Femur (tissue), 1 donor: ENCODE measurements at places on chromosomes 12 and 14.

DNA sequence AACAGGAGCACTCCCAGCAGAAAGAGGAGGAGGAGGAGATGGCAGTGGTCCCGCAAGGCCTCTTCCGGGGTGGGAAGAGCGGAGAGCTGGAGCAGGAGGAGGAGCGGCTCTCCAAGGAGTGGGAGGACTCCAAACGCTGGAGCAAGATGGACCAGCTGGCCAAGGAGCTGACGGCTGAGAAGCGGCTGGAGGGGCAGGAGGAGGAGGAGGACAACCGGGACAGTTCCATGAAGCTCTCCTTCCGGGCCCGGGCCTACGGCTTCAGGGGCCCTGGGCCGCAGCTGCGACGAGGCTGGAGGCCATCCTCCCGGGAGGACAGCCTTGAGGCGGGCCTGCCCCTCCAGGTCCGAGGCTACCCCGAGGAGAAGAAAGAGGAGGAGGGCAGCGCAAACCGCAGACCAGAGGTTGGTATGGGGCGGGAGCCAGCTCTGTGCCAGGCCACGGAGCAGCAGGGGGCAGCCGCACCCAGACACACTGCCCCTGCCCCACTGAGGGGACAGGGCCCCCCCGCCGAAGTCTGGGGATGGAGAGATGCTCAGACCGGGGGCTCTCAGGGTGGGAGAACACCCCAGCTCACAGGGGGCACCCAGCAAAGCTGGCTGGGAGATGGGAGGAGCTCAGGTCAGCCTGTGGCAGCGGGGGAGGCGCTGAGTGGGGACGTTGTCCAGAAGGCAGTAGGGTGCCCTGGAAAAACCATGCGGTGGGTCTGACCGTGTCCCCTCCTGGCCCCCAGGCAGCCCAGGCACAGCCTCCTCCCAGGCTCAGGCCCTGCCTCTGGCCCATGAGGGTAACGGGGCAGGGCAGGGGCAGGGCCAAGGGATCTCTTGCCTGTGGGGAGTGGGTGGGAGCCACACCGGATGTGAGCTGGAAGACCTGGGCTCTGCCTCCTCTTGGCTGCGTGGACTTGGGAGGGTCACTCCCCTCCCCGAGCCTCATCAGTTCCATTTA is 9.8 kb downstream of the CHGA start:
- no peak for DNase-seq

GRCh38 chr14:70838076-70838475 is 28.8 kb upstream of the MAP3K9 start:
- no peak for DNase-seq

DNA sequence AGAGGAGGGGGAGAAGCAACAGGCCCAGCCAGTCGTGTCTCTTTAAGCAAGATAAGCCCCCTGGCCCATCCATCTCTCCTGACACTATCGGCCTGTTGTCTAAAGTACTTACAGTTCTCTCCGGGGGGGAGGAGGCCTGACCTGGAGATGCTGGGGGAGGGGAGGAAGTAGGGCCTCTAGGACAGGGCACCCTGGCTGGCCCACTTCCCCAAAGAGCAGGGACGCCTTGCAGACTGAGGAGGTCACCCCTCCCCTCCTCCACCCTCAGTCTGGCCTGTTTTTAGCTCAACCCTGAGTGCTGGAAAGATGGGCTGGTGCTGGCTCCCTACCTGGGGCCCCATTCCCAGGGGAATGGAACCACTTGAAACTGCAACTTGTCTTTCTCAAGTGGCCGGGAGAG is 70.3 kb downstream of the TBX5 start:
- DNase-seq = no peak

- peak; percentile 64 for DNase-seq
Measured at GRCh38 chr12:14769466-14769968, 33.8 kb downstream of the WBP11 start.

- peak; percentile 77 for DNase-seq
Measured at GRCh38 chr12:29710104-29710503, 73.6 kb downstream of the TMTC1 start.

- no peak for DNase-seq
Measured at GRCh38 chr14:75200451-75200850, 24.0 kb upstream of the TMED10 start.

DNA sequence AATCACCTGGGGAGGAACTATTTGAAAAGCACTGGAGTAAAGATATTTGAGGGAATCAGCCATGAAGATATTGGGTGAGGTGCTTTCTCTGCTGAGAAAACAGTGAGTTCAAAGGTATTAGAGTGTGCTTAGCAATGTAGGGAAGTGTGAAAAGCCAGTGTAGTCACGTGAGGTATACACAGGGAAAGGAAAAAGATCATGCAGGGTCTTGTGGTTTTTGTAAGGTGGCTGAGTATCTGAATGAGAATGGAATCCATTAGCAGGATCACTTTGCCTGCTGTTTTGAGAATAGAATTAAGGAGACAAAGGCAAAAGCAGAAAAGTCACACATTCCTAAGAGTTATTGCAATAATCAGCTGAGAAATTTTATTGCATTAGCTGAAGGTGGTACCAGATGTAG is 193.0 kb downstream of the PIK3C2G start:
- DNase-seq = no peak

DNA sequence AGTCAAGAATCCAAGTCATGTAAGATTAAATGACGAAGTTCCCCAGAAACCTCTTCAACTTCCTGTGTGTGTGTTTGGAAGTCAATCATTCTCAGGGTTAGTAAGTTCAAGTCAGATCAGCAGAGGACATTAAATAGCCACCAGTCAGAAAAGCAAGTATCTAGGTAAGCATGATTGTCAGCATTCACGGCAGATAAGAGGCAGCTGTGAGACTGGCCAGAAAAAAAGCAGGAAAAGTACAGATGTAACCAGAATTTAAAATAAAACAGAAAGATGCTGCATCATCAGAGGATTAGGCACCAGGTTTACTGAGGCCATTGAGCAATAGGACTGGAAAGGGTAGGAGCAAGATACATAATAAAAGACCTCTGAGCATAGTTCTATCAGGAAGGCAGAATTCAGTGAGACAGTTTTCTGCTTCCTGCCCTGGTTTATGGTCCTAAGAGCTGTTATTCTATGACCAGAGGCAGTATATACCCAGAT is 606.9 kb downstream of the FSCB start:
- DNase-seq = no peak

- DNase-seq = no peak
Measured at GRCh38 chr12:42382013-42382696, 56.2 kb downstream of the PPHLN1 start.

DNA sequence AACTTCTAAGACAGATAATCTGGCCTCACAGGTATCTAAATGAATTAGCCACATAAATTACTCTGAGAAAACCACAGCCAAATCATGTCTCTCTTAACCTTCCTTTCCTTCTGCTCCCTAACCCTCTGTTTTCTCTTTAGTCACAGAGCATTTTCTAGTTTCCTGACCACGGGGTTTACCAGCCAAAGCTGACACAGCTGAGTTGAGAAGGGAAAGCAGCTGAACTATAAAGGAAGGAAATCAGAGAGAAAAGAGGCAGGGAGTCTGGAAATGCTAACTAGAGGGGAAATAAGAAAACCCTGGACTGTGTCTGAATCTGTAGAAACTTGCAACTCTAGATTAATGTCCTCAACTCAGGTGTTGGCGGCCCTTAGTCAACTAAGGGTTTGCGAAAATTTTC is 24.4 kb downstream of the ANKS1B start:
- DNase-seq = peak; percentile 31

DNA sequence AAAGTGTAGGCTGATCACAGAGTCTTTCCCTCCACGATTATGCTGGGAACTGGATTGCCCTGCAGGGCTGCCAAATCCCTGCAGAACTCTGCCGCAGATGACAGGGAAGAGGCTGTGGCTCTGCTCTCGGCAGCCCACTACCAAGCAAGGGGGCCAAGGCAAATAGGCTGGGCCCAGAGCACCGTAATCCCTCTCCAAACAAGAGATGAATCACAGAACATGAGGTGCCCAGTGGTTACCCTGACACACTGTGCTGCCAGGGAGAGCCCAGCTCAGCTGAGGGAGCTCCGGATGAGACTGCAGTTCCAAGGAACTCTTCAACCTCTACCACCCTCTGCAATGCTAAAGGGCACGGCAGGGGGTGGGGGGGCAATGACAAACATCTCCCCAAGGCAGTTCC is 33.9 kb downstream of the STON2 start:
- peak; percentile 57 for DNase-seq

DNA sequence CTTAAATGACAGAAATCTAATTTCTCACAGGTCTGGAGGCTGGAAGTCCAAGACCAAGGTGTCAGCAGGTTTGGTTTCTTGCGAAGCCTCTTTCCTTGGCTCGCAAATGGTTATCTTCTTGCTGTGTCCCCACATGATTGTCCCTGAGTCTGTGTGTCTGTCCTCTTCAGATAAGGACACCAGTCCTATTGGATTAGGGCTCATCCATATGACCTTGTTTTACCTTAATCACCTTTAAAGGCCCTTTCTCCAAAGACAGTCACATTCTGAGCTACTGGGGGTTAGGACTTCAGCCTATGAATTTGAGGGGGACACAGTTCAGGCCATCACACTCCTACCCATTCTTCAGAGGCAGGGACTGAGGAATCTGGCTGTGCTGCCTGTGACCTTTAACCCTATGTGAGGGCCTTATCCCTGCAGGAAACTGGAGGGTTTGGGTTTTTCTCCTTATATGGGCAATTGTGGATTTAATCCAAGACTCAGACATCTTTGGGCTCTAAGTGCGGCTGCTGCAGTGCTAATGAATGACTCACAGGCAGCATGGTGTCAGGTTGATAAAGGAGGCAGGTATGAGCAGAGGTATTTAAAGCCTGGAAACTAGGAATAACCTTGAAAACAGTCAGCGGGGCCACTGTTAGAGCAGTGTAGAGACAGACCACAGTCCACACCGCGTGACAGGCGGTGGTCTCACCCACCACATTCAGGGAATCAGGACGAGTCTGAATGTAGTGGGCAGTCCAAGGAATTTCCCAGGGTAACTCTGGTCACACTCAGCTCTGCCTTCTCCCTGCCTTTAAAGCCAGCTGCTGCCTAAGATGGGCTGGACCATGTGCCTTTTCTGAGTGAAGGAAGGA is 10.2 kb downstream of the TPCN1 start:
- DNase-seq = no peak

- DNase-seq = peak; percentile 85
Measured at GRCh38 chr14:64704143-64704742, at the start of gene PLEKHG3. Gene PLEKHG3 (plus strand): TSS chr14:64704424. CDS start chr14:64727632, 23,208 bp downstream.

DNA sequence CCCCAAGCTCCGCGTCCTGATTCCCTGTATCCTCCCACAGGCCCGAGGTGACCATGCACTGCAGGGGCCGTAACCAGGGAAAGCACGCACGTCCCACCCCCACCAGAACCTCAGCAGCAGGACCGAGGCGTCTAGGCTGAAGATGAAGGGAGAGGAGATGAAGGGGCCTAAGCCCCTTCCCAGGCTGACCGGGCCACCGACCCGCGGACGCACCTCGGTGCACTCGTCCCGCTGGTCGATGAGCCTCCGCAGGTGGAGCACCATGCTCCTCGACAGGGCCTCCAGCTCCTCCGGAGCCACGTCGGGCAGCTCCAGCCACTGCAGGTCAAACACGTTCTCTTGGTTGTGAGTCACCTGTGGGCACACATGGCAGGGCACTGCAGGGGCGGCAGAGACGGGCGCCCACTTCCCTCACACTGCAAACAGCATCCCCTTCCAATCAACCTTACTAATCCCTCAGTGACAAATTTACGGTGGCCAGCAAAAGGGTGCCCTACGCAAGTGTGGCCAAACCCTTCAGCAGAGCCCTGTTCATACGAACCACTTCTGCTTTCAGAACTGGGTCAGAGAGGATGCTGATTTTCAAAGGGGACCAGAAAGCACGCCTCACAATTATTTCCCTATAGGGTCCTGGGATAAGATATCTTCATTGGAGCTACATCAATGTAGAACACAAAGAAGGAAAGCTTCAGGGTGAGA is 77.8 kb downstream of the CCDC88C start:
- no peak for DNase-seq

- DNase-seq = no peak
Measured at GRCh38 chr12:132384916-132385774, 55.8 kb upstream of the GALNT9 start.

DNA sequence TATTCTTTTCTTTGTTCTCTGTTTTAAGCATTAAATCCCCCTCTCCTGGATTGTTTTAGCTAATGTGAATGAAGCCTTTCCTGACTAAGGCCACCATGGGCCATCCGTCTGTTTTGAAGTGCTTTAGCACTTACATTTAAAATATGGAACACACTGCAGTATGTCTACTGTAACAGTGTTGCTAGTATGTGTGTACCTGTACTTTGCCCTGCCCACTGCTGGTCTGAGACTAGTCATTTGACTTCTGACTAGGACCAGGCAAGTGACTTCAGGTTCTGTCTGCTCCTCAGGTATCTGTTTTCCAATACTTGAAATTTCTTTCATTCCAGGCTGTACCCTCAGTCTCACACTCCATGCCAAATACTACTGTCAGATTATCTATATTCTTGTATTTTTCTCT is 120.1 kb upstream of the TSPAN8 start:
- no peak for DNase-seq

- DNase-seq = peak; percentile 29
Measured at GRCh38 chr12:12474931-12475795, 87.5 kb downstream of the DUSP16 start.

GRCh38 chr14:30822080-30822571 is 52.2 kb upstream of the COCH start:
- DNase-seq = no peak

DNA sequence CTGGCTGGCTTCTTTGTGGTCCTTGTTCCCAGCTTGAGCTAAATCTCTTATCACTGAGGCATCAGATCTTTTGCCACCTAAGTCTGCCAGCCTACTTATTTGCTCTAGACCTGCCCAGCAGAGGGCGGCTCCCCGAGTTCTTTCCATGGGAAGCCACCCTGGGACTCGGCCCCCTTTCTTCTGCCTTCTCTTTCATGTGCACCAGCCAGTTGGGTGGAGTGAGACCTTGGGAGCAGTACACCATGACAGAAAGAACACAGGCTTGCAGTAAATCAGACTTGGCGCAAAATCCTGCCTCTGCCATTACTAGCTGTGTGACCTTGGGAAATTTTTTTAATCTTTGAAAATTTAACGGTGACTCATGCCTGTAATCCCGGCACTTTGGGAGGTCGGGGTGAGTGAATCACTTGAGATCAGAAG is 7.4 kb downstream of the SMAGP start:
- DNase-seq = no peak

DNA sequence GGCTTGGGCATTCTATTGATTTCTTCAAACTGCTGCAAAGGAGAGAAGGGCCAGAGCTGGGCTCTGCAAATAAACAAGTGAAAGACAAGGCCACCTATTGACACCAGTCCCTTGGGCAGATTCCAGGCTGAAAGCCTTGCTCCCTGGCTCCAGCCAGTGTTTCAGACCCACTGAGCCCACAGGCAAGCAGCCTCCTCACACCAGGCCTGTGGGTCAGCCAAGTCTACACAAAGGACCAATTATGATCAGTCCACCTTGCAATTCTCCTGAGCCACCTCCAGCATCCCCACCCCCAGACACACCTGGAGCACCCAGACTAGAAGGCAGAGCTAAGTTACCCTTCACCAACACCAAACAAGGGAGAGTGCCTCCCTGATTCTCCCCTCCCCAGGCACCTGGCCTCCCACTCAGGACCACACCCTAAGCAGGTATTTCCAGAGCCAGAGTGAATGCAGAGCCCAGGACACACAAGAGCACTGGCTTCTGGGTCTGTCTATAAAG is 13.8 kb downstream of the ACTN1 start:
- DNase-seq = no peak

DNA sequence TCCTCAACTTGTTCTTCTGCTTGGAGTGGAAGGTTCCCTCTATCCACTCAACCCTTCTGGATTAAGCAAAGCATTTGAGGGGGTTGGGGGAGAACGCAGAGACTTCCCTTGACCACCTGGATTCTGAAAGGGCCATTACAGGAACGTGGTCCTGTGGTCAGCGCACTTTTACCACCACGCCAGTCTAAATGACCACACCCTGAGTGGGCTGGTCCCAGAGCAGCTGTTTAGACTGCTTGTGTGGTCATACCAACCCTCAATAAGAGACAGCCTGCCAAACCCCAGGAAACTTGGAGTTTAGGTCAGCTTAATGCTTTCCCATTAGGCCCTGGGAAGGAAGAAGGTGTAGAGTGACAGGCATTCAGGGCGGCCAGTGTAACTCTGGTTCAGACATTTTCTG is 165.5 kb upstream of the ATP2B1 start:
- peak; percentile 69 for DNase-seq
